Small intestine (tissue), 16 donors: ENCODE measurements at places on chromosomes 11 and 22. TPM values are rescaled to one million over a fixed set of nuclear protein-coding genes. Genes with fewer than 3 reads are reported as not detected.

- H3K27ac ChIP-seq: no peak overlapping the region
- no peak overlapping the region for H3K4me3 ChIP-seq
- no peaks in the 10 kb centered on the region for H3K36me3 ChIP-seq
- DNase-seq: no peak
These were observed 46.7 kb downstream of the RBFOX2 start for GRCh38 chr22:35981900-35982299.

- no peak overlapping the region for H3K27ac ChIP-seq
- H3K4me3 ChIP-seq: no peak overlapping the region
- peaks cover 56% of the 10 kb centered on the region for H3K36me3 ChIP-seq
These were observed 2.4 kb downstream of the CBX6 start for GRCh38 chr22:38869663-38870062.

DNA sequence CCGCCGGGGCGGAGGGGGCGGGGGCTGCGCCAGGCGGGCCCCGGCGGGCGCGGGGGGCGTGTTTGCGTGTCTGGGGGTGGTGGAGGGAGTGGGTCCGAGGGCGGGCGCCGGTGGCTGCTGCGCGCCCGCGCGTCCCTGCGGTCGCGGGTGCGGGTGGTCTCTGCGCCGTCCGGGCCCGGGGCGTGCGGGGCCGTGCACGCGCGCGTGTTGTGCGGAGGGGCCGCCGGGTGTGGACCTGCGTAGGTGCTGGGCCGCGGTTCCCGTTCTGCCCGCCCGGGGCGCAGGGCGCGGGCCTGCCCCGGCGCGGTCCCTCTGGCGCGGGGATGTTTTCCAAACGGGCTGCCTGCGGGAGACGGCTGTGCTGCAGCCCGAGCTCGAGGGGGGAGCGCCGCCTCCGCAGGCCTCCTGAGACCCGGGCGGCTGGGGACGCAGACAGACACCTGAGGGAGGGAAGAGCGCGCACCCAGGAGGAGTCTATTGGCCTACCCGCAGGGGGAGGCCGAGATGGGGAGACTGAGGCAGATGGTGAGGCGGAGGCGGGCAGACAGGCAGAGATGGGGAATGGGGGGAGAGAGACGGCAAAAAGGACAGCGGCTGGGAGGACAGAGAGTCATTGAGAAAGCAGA, 442 bp downstream of the PELI3 start:
- H3K4me3 ChIP-seq: peak overlapping the region; percentile 75
- no peaks in the 10 kb centered on the region for H3K27me3 ChIP-seq
- H3K4me1 ChIP-seq: no peaks in the 10 kb centered on the region

DNA sequence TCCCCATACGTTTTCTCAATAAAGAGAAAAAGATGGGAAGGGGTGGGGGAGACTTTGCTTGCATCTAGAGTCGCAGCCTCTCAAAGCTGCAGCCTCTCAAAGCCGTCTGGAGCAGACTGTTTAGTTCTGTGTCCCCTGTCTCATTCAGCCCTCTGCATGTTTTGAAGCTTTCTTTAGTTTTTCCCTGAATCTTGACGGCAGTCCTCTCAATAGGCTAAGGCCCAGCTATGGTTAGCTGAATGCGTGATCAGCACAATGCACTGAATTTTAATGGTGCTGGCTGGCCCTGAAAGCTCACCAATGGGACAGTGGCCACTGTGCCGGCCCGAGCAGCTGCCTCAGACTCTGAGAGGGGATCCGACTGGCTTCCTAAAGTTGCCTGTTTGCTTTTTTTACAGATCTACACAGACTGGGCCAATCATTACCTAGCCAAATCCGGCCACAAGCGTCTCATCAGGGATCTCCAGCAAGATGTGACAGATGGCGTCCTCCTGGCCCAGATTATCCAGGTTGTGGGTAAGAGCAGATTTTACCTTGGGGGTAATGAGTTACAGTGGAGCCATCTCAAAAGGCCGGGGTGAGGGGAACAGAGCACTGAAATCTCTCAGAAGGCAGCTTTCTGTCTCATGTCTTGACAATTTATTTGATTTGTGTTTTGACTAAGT, 119.6 kb downstream of the NAV2 start:
- H3K4me3 ChIP-seq: no peak overlapping the region
- peaks cover 4% of the 10 kb centered on the region for H3K36me3 ChIP-seq
- no peak for DNase-seq
- no peaks in the 10 kb centered on the region for H3K27me3 ChIP-seq
- H3K27ac ChIP-seq: no peak overlapping the region
- H3K4me1 ChIP-seq: peaks cover 5% of the 10 kb centered on the region

OR2AG1 gene
- 0.01 TPM for polyA plus RNA-seq

DNA sequence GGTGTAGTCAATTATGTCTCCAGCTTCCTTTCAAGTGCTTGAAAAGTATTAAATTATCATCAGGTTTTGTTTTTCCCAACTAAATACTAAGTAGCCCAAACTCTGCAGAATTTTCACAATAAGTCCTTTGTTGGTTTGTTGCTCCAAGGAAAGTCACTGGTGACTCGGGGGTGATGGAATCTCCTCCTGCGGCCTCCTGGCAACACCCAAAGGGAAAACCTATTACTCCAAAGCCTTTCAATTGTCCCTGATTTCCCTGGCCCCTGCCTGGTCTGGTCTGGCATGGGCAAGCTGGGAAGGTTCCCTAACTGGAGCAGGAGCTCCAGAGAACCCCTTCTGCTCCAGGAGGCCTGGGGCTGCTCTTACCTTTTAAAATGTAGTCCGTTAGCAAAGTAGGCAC, 47.9 kb downstream of the FEZ1 start:
- no peaks in the 10 kb centered on the region for H3K27me3 ChIP-seq
- H3K36me3 ChIP-seq: peaks cover 4% of the 10 kb centered on the region
- no peak for DNase-seq
- no peak overlapping the region for H3K27ac ChIP-seq
- no peaks in the 10 kb centered on the region for H3K4me1 ChIP-seq

DNA sequence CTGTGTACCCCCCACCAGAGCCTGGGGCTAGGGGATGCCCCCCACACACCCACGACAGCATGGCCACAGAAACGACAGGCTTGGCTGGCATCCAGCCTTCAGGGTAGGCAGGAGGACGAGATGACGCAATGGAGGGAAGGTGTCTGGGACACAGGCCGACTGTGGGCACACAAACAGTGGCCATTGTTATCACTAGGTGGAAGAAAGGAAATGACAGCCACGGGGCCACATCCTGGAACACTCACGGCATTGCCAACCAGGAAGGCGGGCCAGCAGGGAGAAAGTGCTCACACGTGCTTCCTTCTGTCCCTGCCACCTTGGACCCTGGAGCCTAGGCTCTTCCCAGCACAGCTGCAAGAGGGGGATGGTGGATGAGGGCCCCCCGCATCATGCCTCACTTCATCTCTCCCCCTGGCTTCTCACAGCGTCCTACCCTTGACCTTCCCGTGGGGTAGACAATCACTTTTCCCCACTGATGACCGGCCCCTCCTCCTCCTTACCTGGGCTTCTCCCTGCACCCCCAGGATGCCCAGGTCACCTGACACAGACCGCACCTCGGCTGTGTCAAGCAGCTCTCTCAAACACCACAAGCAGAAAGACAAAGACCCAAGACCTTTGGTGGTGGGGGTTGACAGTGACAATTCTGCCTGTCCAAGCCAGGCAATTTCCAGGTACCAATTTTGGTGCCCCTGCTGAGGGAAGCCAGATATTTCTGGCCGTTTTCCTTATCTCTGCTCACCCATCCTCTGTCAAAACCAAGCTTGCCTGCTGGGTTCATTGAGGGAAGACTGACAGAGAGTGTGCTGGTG, 8.6 kb downstream of the PLA2G6 start:
- peak overlapping the region; percentile 29 for H3K27ac ChIP-seq
- no peaks in the 10 kb centered on the region for H3K27me3 ChIP-seq
- H3K4me1 ChIP-seq: peaks cover 16% of the 10 kb centered on the region
- no peak overlapping the region for H3K4me3 ChIP-seq

DNA sequence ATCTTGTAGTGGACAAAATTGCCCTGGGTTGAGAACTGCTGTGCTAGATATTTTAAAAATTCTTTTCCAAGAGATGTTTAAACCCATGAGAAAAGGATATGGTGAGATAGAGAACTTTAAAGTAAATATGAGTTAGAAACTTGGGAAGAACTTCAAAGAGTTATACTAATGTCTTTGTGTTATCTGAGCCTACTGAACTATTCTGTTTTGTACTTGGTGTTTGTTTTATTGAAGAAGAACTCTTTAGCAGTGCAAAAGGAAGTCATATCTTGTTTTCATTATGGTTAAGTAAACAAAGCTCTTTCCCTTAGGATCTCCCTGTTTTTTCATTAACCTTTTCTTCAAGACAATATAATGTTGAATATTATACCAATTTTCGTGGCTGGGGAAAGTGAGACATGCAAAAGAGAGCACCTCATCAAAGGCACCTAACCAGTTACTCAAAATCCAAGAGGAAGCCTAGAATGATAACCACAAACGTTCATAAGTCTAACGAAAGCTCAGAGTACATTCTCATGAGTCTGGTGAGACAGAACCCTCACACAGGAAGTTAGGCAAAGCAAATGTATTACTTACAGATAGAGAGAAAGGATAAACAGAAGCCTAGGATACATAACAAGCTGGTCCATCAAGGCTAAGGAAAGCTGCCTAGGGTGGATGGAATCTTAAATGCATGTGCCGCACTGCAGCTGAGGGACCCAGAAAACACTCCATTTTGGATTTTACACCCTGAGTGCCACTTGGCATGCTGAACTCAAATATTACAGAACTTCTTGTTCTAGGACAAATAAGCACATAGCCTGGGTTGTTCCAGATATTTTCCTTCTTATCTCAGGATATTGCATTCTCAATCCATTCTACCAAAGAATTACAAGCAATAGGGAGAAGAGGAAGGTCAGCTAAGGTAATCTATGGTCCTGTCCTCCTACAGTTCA, 112.5 kb upstream of the ANO3 start:
- DNase-seq: no peak
- H3K27ac ChIP-seq: no peak overlapping the region
- no peaks in the 10 kb centered on the region for H3K4me1 ChIP-seq
- no peaks in the 10 kb centered on the region for H3K27me3 ChIP-seq

- no peak overlapping the region for H3K27ac ChIP-seq
- H3K27me3 ChIP-seq: no peaks in the 10 kb centered on the region
- H3K4me3 ChIP-seq: no peak overlapping the region
- H3K36me3 ChIP-seq: no peaks in the 10 kb centered on the region
These were observed 63.5 kb downstream of the MICAL3 start for GRCh38 chr22:17960695-17961445.

GRCh38 chr11:73399636-73400035, 23.4 kb downstream of the RELT start:
- no peak overlapping the region for H3K4me3 ChIP-seq
- no peak overlapping the region for H3K27ac ChIP-seq
- H3K4me1 ChIP-seq: no peaks in the 10 kb centered on the region
- H3K27me3 ChIP-seq: no peaks in the 10 kb centered on the region
- no peak for DNase-seq
- H3K36me3 ChIP-seq: no peaks in the 10 kb centered on the region

DNA sequence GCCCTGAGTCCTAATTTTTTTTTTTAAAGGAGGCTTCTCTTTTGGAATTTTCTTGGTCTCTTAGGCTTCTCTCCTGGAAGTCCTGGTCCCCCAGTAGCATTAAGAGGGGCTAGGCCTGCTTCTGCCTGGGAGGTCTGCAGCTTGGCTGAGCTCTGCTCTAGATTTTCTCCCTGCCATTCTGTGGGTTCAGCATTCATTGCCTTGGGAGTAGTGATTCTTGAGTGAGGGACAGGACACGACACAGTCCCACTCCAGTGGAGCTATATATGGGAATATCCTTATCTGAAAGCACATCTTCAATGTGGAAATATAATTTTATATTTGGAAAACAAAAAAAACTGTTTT, 3.7 kb downstream of the IGSF22 start:
- no peak for DNase-seq
- H3K36me3 ChIP-seq: no peaks in the 10 kb centered on the region
- H3K4me3 ChIP-seq: no peak overlapping the region
- H3K4me1 ChIP-seq: no peaks in the 10 kb centered on the region

DNA sequence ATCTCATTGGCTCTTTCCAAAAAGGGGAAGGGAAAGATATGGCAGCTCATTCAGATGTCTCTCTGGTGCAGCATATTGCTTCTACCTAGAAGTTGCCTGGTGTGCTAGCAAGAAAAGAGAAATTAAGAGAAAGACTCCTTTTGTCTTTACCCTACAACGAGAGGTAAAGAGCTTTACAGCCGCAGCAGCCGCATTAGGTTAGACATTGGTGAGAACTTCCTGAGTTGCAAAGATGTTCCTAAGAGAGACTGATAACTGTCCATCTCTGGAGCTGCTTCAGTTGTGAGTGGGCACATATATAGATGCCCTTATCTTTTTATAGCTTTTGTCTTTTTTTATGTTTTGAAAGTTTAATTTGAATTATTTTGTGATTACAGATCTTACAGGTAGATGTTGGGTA, 80.8 kb upstream of the NNMT start:
- no peak overlapping the region for H3K4me3 ChIP-seq
- no peaks in the 10 kb centered on the region for H3K36me3 ChIP-seq
- H3K4me1 ChIP-seq: peaks cover 22% of the 10 kb centered on the region
- H3K27ac ChIP-seq: no peak overlapping the region
- H3K27me3 ChIP-seq: no peaks in the 10 kb centered on the region

DNA sequence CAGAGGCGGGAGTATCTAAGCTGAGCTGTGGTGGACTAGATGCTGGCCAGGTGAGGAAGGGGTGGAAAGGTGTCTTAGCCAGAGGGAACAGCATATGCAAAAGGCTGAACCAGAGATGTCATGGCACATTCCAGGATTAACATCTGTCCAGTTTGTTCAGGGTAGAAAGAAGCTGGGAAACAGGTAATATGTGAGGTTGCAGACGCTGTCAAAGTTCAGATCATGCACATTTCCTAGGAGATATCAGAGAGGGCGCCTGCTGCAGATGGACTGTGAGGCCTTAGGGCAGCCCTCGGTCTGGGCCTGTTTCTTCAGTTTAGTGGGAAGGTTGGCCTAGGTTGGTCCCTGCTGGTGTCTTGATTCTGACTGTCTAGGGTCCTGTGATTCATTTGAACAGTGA, 97.7 kb upstream of the CRYBB3 start:
- H3K27me3 ChIP-seq: no peaks in the 10 kb centered on the region
- no peak for DNase-seq
- H3K4me3 ChIP-seq: no peak overlapping the region

DUSP8 gene
- 6.0 TPM for polyA plus RNA-seq

DNA sequence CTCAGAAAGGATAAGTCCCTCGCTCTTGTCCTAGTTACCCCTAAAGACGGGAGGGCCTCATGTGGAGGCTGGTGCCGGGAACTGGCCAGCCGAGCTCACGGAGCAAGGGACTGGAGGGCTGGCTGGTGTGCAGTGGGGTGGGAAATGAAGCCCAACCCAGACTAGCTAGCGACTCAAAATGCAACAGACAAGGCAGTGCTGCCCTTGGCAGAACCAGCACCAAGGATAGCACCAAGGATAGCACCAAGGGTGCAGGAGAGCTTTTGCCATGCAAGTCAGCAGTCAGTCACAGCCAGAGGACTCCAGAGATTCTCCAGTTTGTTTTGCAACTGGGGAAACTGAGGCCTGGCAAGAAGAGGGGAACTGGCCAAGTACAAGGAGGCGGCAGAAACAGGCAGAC, 6.5 kb upstream of the BATF2 start:
- H3K36me3 ChIP-seq: no peaks in the 10 kb centered on the region
- H3K4me3 ChIP-seq: no peak overlapping the region
- H3K27ac ChIP-seq: no peak overlapping the region
- no peaks in the 10 kb centered on the region for H3K27me3 ChIP-seq
- no peak for DNase-seq

- H3K4me3 ChIP-seq: no peak overlapping the region
- no peaks in the 10 kb centered on the region for H3K4me1 ChIP-seq
- H3K36me3 ChIP-seq: no peaks in the 10 kb centered on the region
- H3K27ac ChIP-seq: no peak overlapping the region
- H3K27me3 ChIP-seq: no peaks in the 10 kb centered on the region
- no peak for DNase-seq
These were observed 259.5 kb downstream of the BRD1 start for GRCh38 chr22:49567899-49568750.

BTG4 gene
- not detected for polyA plus RNA-seq
